Hematopoietic multipotent progenitor cell treated with erythropoietin and hydrocortisone succinate and interleukin-3 and kit ligand, for 4 days (in vitro differentiated cells): ENCODE measurements at places on chromosomes 6 and 20.

- peak; percentile 69 for DNase-seq
These were observed 771 bp downstream of the ARFRP1 start for GRCh38 chr20:63706852-63707557.

DNA sequence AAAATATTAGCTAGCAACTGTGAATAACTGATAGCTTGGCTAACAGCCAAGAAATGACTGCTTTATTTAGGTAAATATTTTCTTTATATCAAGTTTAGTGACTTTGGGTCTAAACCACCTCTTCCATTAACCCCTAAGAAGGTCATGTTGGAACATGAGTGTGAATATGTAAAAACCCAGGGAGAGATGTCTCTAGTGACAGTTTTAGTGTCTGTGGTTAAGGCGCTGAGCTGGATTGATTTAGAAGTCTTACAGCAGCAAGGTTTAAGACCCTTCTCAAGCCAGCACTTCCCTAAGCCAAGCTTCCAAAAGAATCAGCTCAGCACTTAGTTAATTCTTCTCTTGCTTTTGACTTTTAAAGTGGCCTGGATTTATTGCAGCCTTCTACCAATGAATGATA is 11.4 kb upstream of the SIRT5 start:
- DNase-seq, result no peak

DNA sequence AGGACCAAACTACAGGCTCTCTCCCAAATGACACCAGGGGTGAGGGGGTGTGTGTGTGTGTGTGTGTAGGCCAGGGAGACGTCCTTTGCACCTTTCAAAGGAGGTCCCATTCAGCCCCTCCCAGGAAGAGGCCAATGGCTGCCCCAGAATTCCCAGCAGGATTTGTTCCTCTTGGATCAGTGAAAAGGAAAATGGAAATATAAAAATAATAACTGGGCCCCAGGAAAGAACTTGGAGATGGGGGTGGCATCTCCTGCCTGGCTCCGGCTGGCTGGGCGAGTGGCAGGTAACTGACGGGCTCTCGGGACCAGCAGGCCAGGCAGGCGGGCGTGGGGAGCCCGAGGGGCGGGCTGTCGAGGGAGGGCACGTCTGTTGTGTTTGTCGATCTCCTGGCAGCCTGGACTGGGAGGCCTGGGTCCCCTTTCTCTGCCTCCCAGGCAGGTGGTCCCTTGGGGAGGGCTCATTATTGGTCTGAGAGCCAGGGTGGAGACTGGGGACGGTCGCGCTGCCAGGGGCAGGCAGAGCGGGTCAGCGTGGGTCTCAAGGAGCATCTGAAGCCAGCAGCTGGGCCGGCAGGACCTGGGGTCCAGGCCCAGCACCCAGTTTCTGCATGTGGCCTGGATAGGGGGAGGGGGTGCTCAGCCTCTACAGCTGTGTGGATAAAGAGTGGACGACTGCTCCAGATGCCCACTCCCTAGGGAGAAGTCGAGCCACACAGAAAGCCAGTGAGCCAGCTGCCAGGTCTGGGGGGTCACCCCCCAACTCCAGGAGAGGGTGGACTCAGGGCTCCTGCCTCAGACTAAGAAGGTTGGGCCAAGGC is 3.1 kb downstream of the NOL4L start:
- peak; percentile 57 for DNase-seq

- DNase-seq, result no peak
These were observed 6.4 kb upstream of the MAS1L start for GRCh38 chr6:29494131-29494530.
